Suprapubic skin (tissue), 4 donors: ENCODE measurements at places on chromosomes 7 and 10. TPM values are rescaled to one million over a fixed set of nuclear protein-coding genes. Genes with fewer than 3 reads are reported as not detected.

- no peaks in the 10 kb centered on the region for H3K27me3 ChIP-seq
- peak overlapping the region; percentile 64 for H3K4me3 ChIP-seq
- H3K4me1 ChIP-seq: peaks cover 15% of the 10 kb centered on the region
- H3K27ac ChIP-seq: no peak overlapping the region
- H3K36me3 ChIP-seq: no peaks in the 10 kb centered on the region
Observed at GRCh38 chr10:116848032-116848943, 1.0 kb upstream of the ENO4 start.

DNA sequence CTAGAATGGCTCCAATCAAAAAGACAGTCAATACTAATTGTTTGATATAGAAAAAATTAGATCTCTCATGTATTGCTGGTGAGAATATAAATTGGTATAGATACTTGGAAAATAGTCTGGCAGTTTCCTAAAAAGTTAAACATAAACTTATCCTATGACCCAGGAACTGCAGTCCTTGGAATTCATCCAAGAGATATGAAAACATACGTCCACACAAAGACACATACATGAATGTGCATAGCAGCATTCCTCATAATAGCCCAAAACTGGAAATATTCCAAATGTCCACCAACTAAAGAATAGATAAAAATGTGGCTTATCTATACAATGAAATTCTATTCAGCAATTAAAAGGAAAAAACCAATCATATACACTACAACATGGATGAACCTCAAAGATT lies 128.4 kb downstream of the ZFAND4 start:
- H3K27me3 ChIP-seq: no peaks in the 10 kb centered on the region
- no peak overlapping the region for H3K4me3 ChIP-seq
- peaks cover 6% of the 10 kb centered on the region for H3K36me3 ChIP-seq
- no peak overlapping the region for H3K27ac ChIP-seq

GRCh38 chr7:157494506-157495176 lies 157.8 kb downstream of the DNAJB6 start:
- no peaks in the 10 kb centered on the region for H3K4me1 ChIP-seq
- no peaks in the 10 kb centered on the region for H3K36me3 ChIP-seq
- DNase-seq: no peak
- no peak overlapping the region for H3K27ac ChIP-seq
- H3K27me3 ChIP-seq: no peaks in the 10 kb centered on the region
- no peak overlapping the region for H3K4me3 ChIP-seq

DNA sequence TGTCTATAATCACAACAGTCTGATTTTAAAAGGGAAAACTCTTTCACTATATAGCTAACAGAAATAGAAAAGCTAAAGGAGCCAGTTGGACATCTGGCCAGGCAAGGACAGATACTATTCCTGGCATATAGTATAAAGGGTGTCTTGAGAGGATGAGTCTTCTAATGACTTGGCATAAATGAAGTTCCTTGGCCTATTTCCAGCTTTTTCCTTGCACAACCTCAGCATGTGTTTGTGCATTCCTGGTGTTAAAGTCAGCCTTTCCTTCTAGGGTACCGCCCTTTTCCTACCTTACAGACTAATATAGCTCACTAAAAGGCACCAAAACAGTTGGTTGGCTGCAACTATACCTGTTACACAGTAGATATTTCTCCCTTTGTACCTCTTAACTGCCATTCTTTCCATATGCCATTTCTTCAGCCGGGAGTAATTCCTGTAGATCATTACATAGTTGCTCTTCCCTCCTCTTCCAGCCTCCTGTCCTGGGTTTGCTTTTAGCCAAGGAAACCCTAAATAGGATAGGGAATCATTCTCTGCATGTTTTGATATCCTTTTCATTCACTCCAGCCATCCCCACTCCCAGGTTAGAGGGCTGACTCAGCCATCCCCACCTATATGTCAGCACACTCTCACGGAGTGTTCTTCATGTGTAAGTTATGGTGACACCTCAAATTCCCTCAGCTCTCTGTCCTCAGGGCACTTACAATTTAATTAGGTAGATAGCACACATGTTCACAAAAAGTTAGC lies 102.1 kb upstream of the MDFIC start:
- no peak overlapping the region for H3K4me3 ChIP-seq
- peaks cover 14% of the 10 kb centered on the region for H3K4me1 ChIP-seq
- H3K27me3 ChIP-seq: no peaks in the 10 kb centered on the region
- peak; percentile 48 for DNase-seq
- peak overlapping the region; percentile 16 for H3K27ac ChIP-seq

CCDC3 gene
- total RNA-seq: 66.3 TPM

DNA sequence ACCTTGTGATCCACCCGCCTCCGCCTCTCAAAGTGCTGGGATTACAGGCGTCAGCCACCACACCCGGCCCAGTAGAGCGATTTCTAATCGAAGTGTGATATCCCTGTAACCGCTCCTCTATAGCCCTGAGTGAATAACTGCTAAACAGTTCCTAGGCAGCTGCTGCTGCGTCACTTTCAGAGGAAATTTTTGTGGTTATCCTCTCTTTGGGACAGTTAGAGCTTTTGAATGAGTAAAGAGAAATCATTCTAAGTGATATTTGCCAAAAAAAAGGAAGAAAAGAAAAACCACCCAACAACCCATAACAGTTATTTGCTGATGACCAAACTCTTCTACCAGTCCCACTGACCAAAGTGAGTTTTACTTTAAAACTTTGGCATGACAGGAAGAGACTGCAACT lies 59.9 kb downstream of the MKX start:
- H3K4me3 ChIP-seq: no peak overlapping the region
- H3K4me1 ChIP-seq: no peaks in the 10 kb centered on the region
- DNase-seq: no peak
- no peaks in the 10 kb centered on the region for H3K36me3 ChIP-seq
- no peak overlapping the region for H3K27ac ChIP-seq

DNA sequence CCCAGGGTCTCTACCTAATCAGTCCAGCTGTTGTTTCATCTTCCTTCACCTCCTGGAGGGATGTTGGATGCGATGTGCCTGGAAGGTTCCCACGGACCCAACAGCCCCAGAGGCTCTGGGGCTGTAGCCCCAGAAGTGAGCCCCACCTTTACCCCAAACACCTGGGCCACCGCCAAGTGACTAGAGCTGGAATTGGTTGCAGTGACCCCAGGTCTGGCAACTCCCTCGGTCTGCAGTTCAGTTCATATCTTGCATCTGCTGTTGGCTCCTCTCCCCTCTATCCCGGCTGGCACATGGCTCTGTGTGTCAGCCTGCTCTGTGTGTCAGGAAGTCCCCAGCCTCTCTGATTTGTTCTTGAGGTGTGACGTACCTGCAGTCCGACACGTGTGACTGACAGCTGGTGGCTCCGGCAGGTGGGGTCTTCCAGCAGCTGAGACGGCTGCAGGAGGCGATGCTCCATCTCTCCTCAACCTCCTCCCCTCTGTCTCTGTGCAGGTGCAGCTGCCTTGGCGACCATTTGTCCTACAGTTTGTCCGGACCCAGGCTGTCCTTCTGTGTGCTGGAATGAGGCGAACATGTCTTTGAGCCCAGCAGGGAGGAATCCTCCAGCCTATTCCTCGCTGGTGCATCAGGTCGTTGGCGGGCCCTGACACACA lies 38.6 kb downstream of the ELFN1 start:
- no peak overlapping the region for H3K27ac ChIP-seq
- no peaks in the 10 kb centered on the region for H3K36me3 ChIP-seq
- peak; percentile 44 for DNase-seq

MBLAC1 gene
- 2.6 TPM for total RNA-seq

LRRC17 gene
- 1.1 TPM for total RNA-seq

POU6F2 gene
- not detected for total RNA-seq

DNA sequence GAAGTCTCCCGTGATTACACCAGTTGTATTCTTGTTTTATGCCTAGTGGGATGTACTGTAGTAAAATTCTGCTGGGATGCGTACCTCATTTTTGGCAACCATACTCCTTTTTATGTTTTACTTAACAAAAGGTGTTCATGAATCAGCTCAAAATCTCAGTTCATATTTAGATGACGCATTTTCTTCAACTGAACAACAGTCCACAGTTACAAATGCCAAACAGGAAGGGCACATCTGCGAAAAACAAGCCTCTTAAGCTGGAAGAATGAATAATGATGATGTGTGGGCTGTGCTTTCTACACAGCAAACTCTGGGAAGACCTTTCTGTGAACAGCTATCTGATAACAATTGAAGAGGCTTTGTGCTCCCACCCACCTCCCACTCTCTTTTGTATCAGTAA lies 68.4 kb upstream of the NRBF2 start:
- DNase-seq: no peak
- H3K27me3 ChIP-seq: peaks cover 6% of the 10 kb centered on the region
- H3K27ac ChIP-seq: no peak overlapping the region
- no peak overlapping the region for H3K4me3 ChIP-seq
- no peaks in the 10 kb centered on the region for H3K4me1 ChIP-seq

GSTO1 gene
- 61.4 TPM for total RNA-seq

DNA sequence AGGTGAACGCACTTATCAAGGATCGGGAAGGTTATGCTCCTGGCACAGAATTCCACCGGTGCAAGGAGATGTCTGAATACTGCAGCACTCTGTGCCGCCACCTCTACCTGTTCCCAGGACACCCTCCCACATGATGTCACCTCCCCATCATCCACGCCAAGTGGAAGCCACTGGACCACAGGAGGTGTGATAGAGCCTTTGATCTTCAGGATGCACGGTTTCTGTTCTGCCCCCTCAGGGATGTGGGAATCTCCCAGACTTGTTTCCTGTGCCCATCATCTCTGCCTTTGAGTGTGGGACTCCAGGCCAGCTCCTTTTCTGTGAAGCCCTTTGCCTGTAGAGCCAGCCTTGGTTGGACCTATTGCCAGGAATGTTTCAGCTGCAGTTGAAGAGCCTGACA lies 11.0 kb upstream of the CLCN1 start:
- no peaks in the 10 kb centered on the region for H3K4me1 ChIP-seq
- no peak overlapping the region for H3K4me3 ChIP-seq
- H3K27me3 ChIP-seq: no peaks in the 10 kb centered on the region
- DNase-seq: no peak

- peaks cover 23% of the 10 kb centered on the region for H3K36me3 ChIP-seq
- H3K4me3 ChIP-seq: no peak overlapping the region
- H3K27me3 ChIP-seq: no peaks in the 10 kb centered on the region
- H3K27ac ChIP-seq: no peak overlapping the region
- peaks cover 6% of the 10 kb centered on the region for H3K4me1 ChIP-seq
Observed at GRCh38 chr7:47954231-47954911, 6.1 kb upstream of the PKD1L1 start.

RAPGEF5 gene
- 30.3 TPM for total RNA-seq

DNA sequence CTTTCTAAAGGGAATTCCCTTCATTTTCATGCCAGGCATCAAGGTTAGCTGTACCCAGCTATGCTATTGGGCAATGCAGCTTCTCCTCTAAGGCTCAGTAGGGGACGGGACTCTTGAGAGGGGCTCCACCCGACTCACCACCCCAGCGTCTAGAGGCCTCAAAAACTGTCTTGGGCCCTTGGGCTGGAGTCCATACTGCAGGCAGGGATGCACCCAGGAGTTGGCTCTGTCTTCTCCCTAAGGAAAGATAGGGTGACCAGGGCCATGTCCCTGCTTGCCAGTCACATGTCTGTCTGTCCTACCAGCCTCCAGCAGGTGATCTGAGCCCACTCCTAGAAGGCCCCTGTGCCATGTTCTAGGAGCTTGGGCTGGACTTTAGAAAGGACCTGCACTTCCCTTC lies 1.2 kb downstream of the OPN4 start:
- no peaks in the 10 kb centered on the region for H3K27me3 ChIP-seq
- no peaks in the 10 kb centered on the region for H3K36me3 ChIP-seq
- DNase-seq: peak; percentile 40
- no peak overlapping the region for H3K4me3 ChIP-seq
- no peaks in the 10 kb centered on the region for H3K4me1 ChIP-seq

DLX5 gene
- 39.4 TPM for total RNA-seq

TBXAS1 gene
- 2.4 TPM for total RNA-seq

DNA sequence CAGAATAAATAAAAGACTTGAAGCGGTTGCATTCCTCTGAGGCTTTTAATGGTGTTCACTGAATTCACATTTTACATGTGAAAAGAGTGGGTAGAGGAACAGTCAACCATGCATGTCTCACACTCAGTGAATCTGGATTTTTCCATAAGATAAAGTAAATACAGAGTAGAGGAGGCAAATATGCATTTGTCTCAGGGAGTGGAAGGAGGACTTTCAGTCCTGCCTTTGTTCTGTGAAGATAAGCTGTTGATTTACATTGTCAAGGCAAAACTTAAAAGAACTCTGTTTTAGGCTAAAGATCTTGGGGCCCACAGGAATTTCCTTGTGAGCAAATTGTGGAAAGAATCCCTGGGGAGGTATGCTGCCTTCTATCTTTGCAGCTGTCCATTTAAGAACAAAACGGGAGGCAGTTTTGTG lies 825.3 kb upstream of the MBL2 start:
- no peak for DNase-seq
- no peak overlapping the region for H3K4me3 ChIP-seq
- H3K27me3 ChIP-seq: no peaks in the 10 kb centered on the region
- no peaks in the 10 kb centered on the region for H3K36me3 ChIP-seq

- H3K4me1 ChIP-seq: peaks cover 20% of the 10 kb centered on the region
- H3K27me3 ChIP-seq: no peaks in the 10 kb centered on the region
- no peak overlapping the region for H3K27ac ChIP-seq
- DNase-seq: no peak
- no peak overlapping the region for H3K4me3 ChIP-seq
- H3K36me3 ChIP-seq: peaks cover 27% of the 10 kb centered on the region
Observed at GRCh38 chr7:92460510-92460909, 13.2 kb downstream of the GATAD1 start.

DNA sequence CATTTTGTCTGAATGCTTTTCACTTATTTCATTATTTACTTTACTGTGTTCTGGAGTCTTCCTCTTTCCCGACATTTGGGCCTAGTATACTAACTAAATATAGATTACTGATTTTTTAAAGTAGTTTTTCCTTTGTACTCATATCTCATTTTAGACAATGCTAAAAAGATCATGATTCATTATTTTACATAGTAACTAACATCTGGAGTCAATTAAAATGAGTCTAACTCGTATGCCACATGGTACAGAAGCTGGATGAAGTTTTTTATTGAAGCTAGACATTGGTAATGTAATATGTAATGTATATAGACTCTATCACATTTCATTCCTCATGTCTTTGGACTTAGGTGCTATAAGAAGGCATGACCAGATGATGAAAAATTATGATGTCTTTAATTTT lies 156.3 kb upstream of the HGF start:
- no peaks in the 10 kb centered on the region for H3K4me1 ChIP-seq
- DNase-seq: no peak
- H3K27ac ChIP-seq: no peak overlapping the region
- no peaks in the 10 kb centered on the region for H3K36me3 ChIP-seq
- no peaks in the 10 kb centered on the region for H3K27me3 ChIP-seq

GRCh38 chr7:18262058-18262457 lies 233.5 kb upstream of the HDAC9 start:
- H3K4me3 ChIP-seq: no peak overlapping the region
- H3K36me3 ChIP-seq: no peaks in the 10 kb centered on the region
- no peaks in the 10 kb centered on the region for H3K27me3 ChIP-seq
- H3K27ac ChIP-seq: no peak overlapping the region
